Activated naive CD4-positive, alpha-beta T cell treated with anti-CD3 and anti-CD28 coated beads for 36 hours (primary cell): ENCODE measurements at places on chromosomes 12 and 14. TPM values are rescaled to one million over a fixed set of nuclear protein-coding genes. Genes with fewer than 3 reads are reported as not detected.

The ADAM20 gene
- 0.47 TPM for total RNA-seq

DNA sequence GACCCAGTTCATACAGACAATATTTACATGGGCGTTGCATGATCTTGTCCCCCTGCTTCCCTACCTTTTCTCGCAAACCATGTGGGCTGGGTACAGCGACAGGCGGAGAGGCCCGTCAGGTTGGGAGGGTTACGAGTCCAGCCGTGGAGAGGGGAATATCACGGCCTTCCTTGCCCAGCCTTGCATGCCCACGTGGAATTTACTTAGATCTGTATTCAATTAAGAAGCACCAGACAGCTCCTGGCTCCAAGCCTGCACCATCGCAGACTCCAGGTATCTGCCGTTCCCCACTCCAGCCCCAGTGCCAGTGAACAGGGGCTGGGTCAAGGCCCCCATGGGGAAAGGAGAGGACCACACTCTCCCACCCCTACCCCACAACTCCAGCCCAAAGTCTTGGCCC lies 29.8 kb downstream of the BCL11B start:
- H3K27me3 ChIP-seq, result no peaks in the 10 kb centered on the region
- H3K27ac ChIP-seq, result peak overlapping the region; percentile 93
- no peak for DNase-seq
- H3K36me3 ChIP-seq, result peaks cover 51% of the 10 kb centered on the region

- no peak overlapping the region for H3K4me3 ChIP-seq
- H3K27me3 ChIP-seq, result peaks cover 8% of the 10 kb centered on the region
- no peaks in the 10 kb centered on the region for H3K4me1 ChIP-seq
Measured at GRCh38 chr12:69648476-69648875, 37.8 kb upstream of the LRRC10 start.

DNA sequence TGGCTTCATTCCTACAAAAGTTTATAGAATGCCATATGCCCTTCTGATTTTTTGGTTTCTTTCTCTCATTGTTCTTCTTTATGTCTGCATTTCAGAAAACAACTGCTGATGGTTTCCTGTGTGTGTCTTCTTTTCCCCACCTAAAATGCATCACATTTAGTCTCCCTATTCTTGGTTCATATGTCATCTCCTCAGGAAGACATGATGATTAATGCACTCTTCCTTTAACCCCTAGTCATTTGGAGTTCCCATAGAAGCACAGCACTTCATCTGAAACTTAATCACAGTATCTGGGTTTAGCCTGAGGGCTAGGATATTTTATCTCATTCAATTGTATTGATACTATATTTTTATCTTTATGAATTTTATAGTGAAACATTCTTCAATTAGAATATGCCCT lies 21.5 kb downstream of the GNPNAT1 start:
- H3K27ac ChIP-seq, result peak overlapping the region; percentile 59
- H3K27me3 ChIP-seq, result no peaks in the 10 kb centered on the region
- H3K4me1 ChIP-seq, result peaks cover 11% of the 10 kb centered on the region
- no peak for DNase-seq
- no peak overlapping the region for H3K4me3 ChIP-seq

The DAO gene
- not detected for total RNA-seq

The GLI1 gene
- total RNA-seq, result not detected
